ENCODE measurements at places on chromosomes 5 and 9.

DNA sequence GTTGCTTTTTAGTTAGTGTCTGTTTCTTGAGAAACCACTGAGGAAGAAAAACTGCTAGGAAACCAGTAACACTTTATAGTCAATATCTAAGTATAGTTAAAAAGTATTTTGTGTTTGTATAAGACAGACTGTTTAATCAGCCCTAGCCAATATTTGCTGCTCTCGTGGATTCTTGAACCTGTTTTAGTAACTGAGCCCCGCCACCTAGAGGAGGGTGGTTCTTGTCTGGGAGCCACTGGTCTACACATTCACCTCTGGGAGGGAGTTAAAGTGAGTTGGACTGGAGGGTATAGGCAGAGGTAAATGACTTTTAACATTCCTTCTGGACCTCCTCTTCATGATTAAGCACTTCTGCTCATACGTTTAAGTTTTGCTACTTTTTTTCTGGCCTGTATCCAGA, 117.2 kb downstream of the SPATA31D1 start:
- no peak for DNase-seq

- no peak for DNase-seq
These were observed 198.6 kb downstream of the TLE1 start for GRCh38 chr9:81490605-81491331.

DNA sequence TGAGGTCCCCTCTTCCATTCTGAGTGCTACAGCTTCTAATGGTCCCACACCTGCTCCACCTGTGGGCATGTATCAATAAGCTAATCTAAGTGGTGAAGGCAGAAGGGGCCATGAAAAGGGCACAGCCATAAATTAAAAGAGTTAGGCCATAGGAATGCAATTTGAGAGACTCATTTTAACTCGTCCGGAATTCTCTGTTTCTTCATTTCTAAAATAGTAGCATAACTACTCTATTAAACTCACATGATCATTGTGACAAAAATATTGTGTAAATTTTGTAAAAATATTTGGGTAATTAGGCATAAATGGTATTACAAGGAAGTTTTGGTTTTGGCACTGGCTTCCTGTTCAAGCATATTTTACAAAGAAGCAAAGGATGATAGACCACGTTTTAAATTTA, 103.1 kb upstream of the TXNDC8 start:
- DNase-seq = no peak

- DNase-seq = no peak
These were observed 107.9 kb upstream of the ALDH1B1 start for GRCh38 chr9:38284588-38285051.

- peak; percentile 81 for DNase-seq
These were observed 53.4 kb upstream of the SUB1 start for GRCh38 chr5:32531885-32532520.

DNA sequence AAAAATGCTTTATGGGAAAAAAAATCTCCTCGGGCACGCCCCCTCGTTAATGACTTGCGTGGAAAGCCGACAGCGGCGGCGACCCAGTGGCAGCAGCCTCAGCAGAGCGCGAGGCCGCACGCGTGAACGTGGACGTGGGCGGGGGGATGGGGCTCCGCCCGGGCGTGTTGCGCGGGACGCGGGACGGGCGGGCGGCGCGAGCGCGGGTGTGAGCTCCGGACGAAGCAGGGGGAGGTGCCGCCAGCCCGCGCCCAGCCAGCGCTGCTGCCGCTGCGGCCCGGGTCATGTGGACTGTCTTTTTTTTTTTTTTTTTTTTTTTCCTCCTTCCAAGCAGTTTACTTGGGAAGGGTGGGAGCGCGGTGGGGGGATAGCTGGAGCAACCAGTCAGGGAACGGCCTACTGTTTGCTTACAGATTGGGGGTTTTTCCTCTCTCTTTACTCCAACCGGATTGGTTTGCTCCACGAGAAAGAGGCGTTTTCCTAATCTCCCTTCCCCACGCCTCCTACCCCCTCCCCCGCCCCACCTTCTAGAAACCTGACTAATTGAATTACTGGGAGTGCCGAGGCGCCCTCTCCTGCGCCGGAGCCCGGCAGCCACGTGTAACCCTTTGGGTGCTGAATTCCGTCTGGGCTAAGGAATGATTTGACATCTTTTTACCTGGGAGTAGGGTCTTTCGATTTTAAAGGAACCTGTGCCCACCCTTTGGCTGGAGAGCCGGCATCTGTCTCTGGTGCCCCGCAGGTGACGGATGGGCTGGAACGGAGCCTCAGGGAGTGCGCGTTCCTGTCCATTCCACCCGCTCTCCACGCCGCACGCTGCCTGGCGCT, 1.7 kb upstream of the EFNA5 start:
- DNase-seq = no peak
